ENCODE measurements at places on chromosomes 5 and 9. TPM values are rescaled to one million over a fixed set of nuclear protein-coding genes. Genes with fewer than 3 reads are reported as not detected.

GRCh38 chr5:158769696-158770095 is 330.0 kb downstream of the EBF1 start:
- no peak for DNase-seq

DNA sequence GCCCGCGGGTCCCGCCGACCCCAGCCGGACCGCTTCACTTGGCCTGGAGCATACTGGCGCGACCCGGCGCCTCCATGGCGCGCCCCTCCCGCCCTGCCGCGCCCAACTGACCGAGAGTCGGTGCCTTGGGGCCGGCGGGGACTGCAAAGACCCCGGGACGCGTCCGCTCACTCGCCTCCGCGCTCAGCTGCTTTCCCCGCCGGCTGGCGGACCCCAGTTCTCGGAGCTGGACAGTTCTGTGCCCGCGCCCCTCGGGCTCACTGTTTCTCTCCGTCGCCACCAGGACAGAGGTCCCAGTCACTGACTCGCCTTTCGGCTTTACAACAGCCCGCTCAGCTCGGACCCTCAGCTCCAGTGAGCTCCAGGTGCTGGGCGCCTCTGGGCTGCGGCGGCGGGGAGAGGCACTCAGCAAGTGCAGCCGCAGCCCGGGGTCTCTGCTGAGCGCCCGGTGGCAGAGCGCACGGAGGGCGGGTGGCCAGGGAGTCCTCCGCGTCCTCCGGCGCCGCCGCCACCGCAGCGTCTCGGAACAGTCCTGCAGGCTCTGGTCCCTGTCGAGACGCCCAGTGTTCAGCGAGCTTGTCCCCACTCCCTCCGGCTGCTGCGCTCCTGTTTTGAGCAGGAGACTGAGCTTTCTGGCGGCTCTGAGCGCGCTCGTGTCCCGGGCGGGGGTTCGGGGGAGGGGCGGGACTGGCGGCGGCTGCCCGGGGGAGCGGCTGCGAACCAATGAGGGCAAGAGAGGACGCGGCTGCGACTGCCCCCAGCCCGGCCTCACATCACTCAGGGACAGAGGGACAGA is at the start of gene SMIM32:
Gene SMIM32 (minus strand): TSS at position 637 of the 796 bp plus-strand sequence. CDS start 638 bp downstream, outside the sequence.
- no peak for DNase-seq

GRCh38 chr5:170985486-170985885 is 123.7 kb downstream of the RANBP17 start:
- no peak for DNase-seq

DNA sequence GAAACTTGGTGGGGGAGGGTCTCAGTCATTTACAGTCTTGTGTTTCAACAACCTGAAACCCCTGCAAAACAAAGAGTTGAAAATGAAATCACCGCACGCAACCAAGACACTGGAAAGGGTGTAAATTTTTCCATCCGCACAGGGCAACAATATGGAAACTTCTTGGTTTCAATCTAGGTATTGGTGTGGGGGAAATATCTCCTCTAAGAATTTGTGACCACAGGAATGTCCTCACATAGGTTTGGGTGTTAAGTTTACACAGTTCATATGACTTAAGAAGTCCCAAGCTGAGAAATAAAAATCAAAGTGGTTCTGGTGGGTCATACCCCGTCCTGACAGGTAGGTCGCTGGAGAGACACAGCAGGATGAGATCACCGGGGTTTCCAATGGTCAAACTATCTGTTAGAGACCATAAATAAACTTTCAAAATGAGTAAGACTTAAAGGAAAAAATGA is 51.9 kb upstream of the PIP5K1B start:
- no peak for DNase-seq

DNA sequence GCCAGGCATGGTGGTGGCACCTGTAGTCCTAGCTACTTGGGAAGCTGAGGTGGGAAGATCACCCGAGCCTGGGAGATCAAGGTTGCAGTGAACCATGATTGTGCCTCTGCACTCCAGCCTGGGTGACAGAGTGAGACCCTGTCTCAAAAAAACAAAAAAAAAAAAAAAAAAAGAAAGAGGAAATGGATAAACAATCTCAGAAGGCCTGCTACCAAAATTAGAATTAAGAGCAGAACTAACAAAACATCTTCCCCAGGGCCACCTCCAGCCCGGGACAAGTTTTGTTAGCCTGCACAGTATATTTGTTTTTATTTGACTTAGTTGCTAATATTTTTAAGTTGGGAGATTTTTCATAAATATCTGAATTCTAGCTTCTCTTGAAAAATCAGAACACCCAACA is 23.1 kb downstream of the PAX5 start:
- no peak for DNase-seq

GRCh38 chr9:87461256-87461655 is 36.4 kb upstream of the DAPK1 start:
- no peak for DNase-seq

DNA sequence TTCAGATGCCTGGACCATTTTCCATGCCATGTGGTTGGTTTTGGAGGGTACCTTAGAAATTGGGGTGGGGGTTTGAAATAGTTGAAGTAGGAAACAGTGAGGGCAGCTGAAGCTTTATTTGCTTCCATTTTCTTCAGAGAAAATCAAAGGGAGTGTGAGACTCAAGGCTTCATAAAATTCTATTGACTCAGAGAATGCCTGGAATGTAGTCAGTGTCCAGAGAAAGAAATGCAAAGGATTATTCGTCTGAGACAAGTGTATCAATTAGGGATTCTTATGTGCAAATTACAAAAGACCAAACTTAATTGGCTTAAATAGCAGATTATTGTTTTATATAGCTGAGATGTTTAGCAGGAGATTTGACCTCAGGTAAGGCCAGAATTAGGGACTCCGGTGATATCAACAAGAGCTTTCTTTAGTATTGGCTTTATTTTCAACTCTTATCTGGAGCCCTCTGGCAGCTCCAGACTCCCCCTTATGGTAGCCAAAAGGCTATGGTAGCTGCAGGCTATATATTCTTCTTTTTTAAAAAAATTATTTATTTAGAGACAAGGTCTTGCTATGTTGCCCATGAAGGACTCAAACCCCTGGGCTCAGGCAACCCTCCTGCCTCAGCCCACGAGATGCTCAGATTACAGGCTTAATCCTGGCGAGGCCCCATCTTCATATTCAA is 38.9 kb downstream of the PTTG1 start:
- DNase-seq: no peak

DNA sequence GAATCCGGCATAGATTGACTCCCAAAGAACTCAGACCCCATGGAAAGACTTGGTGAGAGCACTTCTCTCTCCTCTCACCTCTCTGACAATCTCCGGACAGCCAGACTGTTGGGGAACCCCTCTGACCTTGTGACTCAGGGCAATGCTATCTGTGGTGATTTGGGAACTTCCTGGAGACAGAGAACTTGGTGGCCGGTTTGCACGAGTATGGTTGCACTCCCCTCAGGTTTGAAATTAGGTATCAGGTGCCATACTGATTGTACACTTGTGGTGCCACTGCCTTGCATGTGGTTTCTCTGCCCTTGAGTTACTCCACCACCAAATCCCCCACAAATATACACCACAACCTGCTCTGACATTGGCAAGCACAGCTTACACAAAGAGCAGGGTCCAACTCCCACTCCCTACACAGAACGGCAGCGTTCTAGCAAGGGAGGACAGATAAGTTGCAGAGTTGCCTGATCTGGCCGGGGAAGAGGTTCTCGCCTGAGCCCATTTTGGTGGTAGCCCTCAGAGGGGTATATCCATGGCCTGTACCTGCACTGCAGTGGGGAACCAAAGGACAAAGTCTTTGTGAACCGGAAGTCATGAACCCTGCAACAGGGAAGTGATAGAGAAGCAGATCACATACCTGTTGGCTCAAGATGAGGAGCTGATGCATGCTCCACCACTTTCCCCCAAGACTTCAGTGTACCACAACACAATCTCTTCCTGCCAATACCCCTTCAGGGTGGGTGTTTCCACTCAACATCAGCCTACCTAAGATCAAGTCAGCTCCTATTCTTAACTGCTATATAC is 255.1 kb downstream of the MCTP1 start:
- DNase-seq: no peak

GRCh38 chr9:136228107-136228875 is 17.3 kb downstream of the QSOX2 start:
- DNase-seq: no peak

GRCh38 chr5:165305596-165305995 is 1800.2 kb downstream of the MAT2B start:
- DNase-seq: no peak

DNA sequence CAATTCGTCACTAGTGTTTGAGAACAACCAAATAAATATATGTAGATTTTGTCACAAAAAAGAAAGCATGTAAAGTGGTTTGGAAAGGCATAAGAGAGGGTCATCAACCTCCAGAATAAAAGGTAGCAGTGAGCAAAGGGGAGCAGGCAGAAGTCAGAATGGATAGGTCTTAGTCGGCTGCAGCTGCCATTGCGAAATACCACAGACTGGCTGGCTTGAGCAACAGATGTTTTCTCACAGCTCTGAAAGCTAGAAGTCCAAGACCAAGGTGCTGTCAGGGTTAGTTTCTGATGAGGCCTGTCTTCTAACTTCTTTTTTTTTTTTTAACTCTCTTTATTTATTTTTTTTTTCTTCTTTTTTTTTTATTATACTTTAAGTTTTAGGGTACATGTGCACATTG is 208.1 kb upstream of the PIK3R1 start:
- no peak for DNase-seq

DNA sequence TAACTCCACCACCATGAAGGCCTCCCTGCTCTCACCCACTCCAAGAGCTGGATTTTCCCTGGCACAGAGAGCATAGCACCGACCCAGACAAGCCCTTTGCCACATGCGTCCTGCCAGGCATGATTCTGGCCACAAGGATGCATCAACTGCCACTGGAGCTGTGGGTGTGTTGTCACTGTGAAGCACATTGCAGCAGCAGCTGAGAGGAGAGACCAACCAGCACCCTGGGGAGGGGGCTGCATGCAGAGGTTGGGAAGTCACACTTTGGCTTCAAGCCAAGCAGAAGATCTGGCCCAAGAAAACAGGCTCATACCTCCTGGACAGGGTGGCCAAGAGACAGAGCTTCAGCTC is 22.6 kb upstream of the PTGES start:
- DNase-seq: no peak

DNA sequence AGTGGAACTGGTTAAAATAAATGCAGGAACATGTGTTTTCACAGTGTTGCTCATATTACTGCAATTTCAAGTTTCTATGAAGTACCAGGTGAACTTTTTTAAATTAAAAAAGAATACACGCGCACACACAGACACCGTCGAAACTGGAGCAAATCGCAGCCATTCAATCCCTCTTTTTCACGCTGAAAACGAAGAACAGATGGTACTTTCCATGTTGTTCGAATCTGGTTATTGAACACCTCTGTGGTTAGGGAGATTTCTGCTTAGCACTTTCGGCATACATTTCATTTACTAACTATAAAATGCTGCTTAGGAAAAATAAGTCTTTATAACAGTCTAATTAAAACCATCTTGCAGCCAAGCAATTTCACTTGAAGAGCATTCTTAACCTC is 6.8 kb downstream of the ZNF608 start:
- no peak for DNase-seq

DNA sequence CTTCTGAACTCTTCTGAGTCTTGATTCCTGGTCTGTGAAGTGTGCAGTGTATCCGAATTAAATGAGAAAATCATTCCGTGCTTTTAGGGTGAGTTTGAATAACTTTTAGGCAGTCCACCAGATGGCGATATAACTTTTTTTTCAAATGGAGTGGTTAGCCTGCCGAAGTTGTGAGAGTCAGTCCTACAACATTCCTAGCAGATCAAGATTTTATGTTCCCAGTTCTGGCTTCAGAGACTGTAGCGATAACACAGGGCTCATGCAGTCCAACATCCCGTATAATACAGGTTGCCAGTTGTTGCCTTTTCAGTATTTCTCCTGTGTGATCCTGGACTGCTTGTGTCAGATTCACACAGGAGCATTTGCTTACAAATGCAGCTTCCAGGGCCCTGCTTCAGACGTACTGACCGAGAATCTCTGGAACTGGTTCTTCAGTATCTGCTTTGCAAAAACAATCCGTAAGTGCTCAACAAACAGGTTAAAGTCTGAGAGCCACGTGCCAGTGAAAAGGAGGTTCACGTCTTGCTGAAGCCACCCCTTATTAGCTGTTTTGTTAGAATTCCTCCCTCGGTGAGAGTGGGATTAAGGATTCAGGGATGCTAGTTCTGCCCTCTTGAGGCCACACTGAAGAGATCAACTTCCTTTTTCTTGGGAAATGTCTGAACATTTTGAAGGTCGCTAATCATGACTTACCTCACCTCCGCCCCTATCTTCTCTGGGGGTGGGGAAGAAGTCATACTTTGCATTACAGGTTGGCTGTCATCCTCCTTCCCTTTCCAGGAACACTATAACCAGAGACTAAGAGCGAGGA is 22.8 kb downstream of the SMIM3 start:
- DNase-seq: peak; percentile 69

GRCh38 chr5:90930756-90931431 is 372.3 kb downstream of the ADGRV1 start:
- DNase-seq: no peak

DNA sequence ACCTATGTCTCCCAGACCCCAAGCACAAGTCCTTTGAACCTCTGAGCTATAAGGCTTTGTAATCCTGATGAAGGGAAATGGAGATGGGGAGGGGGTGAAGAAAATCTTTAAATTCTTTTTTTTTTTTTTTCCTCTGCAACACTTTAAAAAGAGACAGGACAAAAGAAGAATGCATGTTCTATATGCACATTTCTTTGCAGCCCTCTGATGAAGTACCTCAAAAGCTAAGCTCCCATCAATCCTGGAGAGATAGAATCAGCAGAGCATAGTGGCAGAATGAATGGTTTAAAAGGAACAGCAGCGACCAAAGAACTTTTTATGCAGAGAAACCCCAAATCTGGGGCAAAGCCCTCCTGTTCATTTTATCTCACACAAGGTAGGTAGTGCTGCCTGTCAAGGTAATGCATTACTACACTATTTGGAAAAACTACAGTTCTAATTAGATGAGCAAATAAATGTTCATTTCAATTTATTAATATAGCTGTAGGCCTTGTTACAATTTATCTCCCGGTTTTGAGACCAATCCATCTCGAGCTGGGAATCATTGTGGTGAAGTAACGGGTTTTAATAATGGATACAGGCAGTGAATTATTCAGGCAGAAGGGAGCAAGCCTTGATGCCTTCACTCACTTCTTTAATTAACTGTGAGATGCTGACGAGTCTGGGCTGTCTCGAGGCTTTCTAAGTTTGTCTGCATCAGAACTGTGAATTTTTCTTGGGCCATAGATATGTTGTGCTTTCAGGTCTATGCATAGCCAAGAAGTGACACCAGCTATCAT is 173.5 kb upstream of the ZNF608 start:
- no peak for DNase-seq

- DNase-seq: peak; percentile 81
Measured at GRCh38 chr9:122350577-122351355, 20.1 kb upstream of the PTGS1 start.

DNA sequence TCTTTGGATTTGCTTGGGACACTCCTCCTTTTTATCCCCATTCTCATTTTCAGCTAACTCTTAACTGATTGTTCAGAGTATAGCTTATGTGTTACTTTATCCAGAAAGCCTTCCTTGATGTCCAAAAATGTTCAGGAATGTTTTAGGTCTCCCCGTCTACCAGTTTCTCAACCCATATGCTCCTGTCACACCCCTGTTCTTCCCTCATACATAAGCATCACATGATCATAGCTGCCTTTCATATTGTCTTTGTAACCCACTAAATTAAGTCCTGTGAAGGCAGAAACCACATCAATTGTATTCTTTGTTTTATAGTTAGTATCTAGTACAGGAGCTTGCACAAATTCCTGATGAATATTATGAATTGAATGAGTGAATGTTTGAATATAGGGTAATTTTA is 321.9 kb upstream of the ACTBL2 start:
- no peak for DNase-seq

QRFP gene
- total RNA-seq: not detected

PCDHB4 gene
- not detected for total RNA-seq

CAMLG gene
- 27.5 TPM for total RNA-seq

PDLIM7 gene
- 24.2 TPM for total RNA-seq

NAA35 gene
- 26.1 TPM for total RNA-seq

PALM2AKAP2 gene
- not detected for total RNA-seq

ARHGEF39 gene
- 0.62 TPM for total RNA-seq

STRBP gene
- 189 TPM for total RNA-seq

All from B cell (primary cell).